ENCODE measurements at places on chromosomes 4 and X.

DNA sequence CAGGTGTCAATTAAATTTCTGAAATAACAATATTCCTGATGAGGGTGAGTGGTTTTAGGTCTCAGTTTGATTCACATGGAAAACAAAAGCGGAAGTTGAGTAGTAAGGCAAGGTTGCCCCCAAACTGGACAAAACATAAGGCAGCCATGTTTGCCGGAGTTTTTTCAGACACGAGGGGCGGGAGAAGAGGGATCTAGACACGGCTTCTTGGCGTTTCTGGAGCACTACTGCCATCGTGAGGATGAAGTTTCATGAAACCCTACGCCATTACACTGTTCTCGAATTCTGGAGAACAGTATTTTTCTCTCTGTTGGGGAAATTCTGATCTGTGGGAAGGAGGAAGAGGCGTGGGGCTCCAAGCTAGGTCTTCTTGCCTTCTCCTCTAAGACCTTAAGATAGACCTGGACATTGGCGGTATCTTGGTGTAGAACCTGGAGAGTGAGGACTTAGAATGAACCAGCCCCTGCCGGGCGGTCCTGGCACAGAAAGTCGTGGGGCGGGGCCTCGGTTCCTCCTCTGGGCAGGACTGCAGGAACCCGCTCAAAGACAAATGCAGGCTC is 160.3 kb downstream of the OR13H1 start:
- DNase-seq, result no peak
- no peaks in the 10 kb centered on the region for H3K36me3 ChIP-seq
- no peak overlapping the region for H3K4me3 ChIP-seq
- no peaks in the 10 kb centered on the region for H3K27me3 ChIP-seq

- H3K27ac ChIP-seq, result no peak overlapping the region
- H3K4me3 ChIP-seq, result no peak overlapping the region
- H3K4me1 ChIP-seq, result no peaks in the 10 kb centered on the region
- no peaks in the 10 kb centered on the region for H3K27me3 ChIP-seq
Measured at GRCh38 chr4:116501954-116502353, 583.4 kb downstream of the TRAM1L1 start.

DNA sequence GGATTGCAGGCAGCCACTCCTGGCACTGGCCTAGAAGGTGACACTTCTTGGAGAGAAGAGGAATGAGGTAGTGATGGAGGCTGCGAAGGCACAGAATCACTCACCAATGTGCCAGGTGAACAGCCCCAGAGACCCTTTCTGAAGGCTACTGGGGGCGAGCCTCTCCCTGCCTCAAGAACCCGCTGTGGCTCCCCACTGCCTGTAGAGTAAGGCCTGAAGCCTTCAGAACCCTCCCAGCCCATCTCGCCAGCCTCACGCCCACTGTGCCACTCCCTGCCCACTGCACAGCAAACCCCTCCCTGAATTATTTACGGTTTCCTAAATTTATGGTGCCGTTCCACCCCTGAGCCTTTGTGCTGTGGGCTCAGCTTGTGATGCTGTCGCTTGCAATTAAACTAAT is 24.2 kb upstream of the SORCS2 start:
- H3K4me1 ChIP-seq, result no peaks in the 10 kb centered on the region
- H3K4me3 ChIP-seq, result no peak overlapping the region
- DNase-seq, result no peak
- no peak overlapping the region for H3K27ac ChIP-seq
- no peaks in the 10 kb centered on the region for H3K36me3 ChIP-seq

DNA sequence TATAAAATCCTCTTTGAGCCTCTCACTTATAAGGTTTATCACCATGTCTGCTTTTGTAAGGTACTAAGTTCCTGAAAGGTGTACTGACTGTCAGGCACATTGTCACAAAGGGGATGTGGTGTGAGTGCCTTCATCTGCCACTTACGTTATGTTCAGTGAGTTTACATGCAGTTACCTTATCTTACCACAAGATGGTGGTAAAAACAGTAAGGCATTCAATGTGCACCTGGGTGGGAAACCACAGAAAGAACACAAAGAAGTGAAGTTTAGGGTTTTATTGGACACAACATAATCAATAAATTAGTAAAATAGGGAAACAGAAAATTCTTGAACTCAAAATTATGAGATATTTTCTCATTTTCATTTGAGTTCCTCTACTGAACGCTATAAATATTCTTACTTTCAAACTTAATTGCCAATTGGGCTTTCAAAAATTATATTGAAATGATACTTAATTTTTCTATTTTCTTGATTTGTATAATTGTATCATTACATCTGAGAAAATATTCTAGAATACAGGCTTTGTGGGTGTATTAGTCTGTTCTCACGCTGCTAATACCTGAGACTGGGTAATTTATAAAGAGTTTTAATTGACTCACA is 650.8 kb downstream of the PCDH7 start:
- H3K4me1 ChIP-seq, result no peaks in the 10 kb centered on the region
- H3K27me3 ChIP-seq, result no peaks in the 10 kb centered on the region
- H3K4me3 ChIP-seq, result no peak overlapping the region
- H3K27ac ChIP-seq, result no peak overlapping the region
- no peaks in the 10 kb centered on the region for H3K36me3 ChIP-seq
- DNase-seq, result peak; percentile 17

- H3K4me3 ChIP-seq, result no peak overlapping the region
- H3K36me3 ChIP-seq, result no peaks in the 10 kb centered on the region
- H3K27ac ChIP-seq, result no peak overlapping the region
Measured at GRCh38 chrX:2921193-2921592, 7.9 kb downstream of the ARSD start.

- no peaks in the 10 kb centered on the region for H3K4me1 ChIP-seq
- no peak overlapping the region for H3K27ac ChIP-seq
- DNase-seq, result peak; percentile 5
- H3K4me3 ChIP-seq, result no peak overlapping the region
- no peaks in the 10 kb centered on the region for H3K27me3 ChIP-seq
- no peaks in the 10 kb centered on the region for H3K36me3 ChIP-seq
Measured at GRCh38 chr4:146342600-146343192, 128.4 kb downstream of the REELD1 start.

DNA sequence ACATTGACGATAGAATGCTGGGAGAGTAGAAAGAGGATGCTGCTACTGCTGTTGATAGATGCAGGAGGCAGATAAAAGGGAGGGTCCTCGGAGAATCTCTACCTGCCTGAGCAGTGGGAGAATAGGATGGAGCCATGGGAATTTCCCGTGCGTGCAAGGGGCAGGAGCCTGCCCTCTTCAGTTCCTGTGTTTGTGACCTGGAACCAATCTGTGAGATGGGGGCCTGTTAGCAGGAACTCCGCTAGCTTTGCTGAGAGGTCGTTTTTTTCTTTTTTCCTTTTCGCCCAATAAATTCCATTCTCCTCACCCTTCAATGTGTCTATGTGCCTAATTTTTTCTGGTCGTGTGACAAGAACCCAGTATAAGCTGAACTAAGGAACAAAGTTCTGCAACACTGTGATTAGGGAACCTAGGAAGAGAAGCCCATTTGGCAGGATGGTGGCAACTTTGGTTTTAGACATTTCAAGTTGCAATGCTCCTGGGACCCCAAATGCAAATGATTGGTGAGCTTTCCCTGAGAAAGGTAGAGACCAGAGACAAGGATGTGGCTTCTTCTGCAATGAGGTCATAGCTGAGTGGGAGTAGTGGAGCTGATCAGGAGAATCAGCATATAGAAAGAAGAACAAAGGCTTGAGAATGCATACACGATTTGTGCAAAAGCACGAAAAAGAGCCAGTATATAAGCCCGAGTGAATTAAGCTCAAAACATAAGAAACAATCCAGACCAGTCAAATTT is 23.9 kb downstream of the SLC39A8 start:
- H3K4me1 ChIP-seq, result peaks cover 13% of the 10 kb centered on the region
- no peaks in the 10 kb centered on the region for H3K27me3 ChIP-seq
- H3K27ac ChIP-seq, result no peak overlapping the region
- DNase-seq, result no peak

DNA sequence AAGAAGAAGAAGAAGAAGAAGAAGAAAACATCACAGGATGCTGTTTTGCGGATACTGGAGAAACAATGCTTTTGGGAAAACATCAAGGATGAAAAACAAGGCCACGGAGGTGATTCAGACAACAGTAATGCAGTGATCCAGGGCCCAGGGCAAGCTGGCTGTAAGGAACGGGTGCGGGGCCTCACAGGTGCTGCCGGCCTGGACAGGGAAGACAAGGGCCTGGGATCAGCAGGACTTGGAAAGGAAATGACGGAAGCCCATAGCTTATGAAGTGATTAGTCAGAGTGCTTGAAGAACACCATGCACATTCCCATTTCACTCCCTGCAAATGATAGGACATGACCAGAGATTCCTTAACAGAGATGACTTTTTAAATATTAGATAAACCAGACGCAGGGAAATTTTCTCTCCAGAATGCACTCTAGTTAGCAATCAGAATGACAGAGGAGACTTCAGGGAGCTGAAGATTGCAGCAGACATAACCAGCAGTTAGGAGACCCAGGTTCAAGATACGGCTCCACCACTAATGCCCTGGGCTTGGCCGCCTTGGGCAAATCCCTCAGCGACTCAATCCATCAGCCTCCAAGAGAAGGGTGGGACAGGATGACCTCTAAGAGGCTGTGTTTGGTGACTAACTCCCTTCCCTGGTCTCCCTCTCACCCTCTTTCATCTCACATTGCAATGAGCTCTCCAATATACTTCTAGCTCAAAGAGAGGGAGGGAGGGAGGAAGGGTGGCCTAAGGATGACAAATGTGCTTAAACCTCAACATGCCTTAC is 54.1 kb downstream of the APBB2 start:
- DNase-seq, result peak; percentile 73
- H3K36me3 ChIP-seq, result no peaks in the 10 kb centered on the region
- no peaks in the 10 kb centered on the region for H3K27me3 ChIP-seq
- peaks cover 24% of the 10 kb centered on the region for H3K4me1 ChIP-seq

DNA sequence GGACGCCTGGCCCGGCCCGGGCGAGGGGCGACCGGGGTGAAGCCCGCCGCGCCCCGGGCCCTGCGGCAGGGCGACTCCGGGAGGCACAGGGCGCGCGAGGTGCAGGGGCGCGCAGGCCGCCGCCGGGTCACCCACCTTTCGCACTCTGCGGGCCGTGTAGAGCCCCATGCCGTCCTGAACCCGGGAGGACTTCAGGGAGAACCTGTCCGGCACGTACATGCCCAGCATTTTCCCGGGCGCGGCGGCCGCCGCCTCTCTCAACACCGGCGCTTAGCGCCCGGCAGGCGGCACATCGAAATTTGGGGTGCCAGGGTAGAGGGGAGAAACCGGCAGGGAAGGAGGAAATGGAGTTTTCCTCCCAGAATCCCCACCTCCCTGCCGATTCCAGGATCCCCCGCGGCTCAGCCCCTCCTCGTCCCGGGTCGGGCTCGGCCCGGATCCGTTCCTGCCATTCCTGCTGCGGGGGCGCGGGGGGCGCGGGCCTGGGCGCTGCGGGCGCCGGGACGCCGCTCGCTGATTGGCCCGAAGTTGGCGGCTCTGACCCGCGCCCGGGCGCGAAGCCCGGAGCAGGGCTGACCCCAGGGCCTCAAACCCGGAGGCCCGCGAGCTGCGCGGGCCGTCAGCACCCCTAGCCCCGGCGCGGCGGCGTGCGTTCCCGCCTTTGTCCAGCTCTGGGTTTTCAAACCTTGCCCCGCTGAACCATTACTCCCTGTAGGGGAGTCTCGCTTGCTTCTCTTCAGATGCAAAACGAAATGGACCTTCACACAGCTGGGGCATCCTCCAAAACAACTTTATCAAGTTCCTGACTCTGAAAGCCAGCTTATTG is at the start of gene PRDM5:
Gene PRDM5, minus strand, starts transcription at position 346 of the 826 bp plus-strand sequence. Its CDS starts 118 bp downstream, at position 228.
- H3K4me3 ChIP-seq, result peak within 1 kb of the TSS; percentile 75
- H3K4me1 ChIP-seq, result no peaks in the 10 kb centered on the region
- peak; percentile 79 for DNase-seq
- H3K27me3 ChIP-seq, result no peaks in the 10 kb centered on the region
- peak within 1 kb of the TSS; percentile 87 for H3K27ac ChIP-seq

DNA sequence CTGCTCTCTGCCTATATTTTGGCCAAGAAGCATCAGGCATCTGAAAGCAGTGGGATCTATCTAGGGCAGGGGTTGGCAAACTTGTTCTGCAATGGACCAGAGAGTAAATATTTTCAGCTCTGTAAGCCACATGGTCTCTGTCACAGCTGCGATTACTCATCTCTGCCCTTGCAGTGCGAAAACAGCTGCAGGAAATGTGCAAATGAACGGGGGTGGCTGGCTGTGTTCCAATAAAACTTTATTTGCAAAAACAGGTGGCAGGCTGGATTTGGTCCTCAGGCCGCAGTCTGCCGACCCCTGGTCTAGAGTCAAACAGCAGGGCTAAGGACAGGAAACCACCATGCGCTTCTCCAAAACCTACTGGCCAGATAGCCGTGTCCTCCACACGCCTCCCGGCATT is 48.6 kb downstream of the ACOX3 start:
- no peaks in the 10 kb centered on the region for H3K27me3 ChIP-seq
- peaks cover 51% of the 10 kb centered on the region for H3K4me1 ChIP-seq
- H3K36me3 ChIP-seq, result peaks cover 4% of the 10 kb centered on the region
- no peak overlapping the region for H3K4me3 ChIP-seq
- peak; percentile 99 for DNase-seq

DNA sequence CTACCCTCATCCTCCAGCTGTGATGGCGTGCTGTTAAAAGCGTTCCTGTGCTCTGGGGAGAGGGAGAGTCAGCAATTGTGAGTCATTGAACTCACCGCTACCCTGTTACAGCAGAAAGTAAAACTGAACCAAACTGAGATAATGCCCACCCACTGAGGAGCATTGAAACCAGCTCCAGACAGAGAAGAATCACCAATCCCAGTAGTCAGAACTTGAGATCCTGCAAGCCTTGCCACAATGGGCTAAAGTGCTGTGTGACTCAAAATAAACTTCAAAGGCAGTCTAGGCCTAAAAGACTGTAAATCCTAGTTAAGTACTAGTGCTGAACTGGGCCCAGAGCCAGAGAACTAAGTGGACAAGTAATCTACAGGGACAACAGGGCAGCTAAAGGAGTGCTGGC is 1394.2 kb upstream of the DIAPH2 start:
- no peak overlapping the region for H3K27ac ChIP-seq
- no peak overlapping the region for H3K4me3 ChIP-seq
- no peaks in the 10 kb centered on the region for H3K27me3 ChIP-seq
- DNase-seq, result no peak
- H3K36me3 ChIP-seq, result no peaks in the 10 kb centered on the region

DNA sequence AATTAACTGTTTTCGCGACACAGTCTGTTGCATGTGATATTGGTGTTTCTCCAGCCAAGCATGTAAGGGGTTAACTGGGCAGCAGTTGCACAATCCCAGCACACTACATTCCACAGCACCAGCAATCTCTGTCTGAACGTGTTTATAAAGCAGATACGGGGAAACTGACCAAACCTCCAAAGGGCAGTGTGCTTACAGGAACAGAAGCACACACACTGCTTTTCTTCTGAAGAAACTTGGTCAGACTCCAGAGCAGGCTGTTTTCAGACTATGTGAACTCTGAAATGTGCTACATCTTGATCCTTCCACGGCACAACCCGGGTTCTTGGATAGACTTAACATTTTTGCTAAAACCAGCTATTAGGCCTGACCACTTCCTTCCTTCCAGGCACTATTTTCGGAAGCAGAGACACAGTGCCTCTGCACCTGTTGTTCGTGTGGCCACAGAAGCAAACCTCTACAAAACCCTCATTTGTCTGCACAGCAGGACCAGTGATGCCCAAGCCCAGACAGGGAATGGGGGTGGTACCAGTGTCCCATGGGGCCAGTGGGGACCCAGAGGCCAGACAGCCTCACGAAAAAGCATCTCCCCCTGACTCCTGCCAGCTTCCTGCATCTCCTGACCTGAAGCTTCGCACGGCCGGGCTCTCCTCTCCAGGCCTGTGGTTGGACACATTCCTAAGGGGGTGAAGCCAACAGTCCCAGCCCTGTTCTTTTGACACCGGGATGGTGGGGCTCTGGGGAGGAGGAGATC is 90.1 kb downstream of the IRF2 start:
- H3K4me1 ChIP-seq, result peaks cover 37% of the 10 kb centered on the region
- H3K36me3 ChIP-seq, result no peaks in the 10 kb centered on the region
- H3K27me3 ChIP-seq, result no peaks in the 10 kb centered on the region
- peak overlapping the region; percentile 73 for H3K27ac ChIP-seq
- DNase-seq, result peak; percentile 85
